ENCODE measurements at places on chromosomes 7 and 10.

DNA sequence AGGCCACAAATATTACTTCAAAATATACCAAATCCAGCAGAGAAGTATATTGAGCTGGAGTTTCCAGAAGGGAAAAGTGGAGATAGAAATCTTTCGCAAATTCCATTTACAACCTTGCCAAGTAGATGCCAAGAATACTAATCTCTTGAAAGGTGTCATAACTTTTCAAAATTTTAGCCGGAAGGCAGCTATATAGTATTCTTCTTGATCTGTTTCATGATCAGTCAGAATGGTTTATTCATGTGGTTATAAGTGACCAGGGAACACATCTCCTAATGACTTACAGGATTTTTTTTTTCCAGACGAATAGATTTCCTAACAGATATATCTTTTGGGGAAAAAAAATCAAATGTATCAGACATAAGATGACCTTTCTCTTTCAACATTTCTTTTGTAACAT, 270.7 kb downstream of the TSPAN12 start:
- no peak for DNase-seq

GRCh38 chr7:101402081-101402779, 39.6 kb downstream of the COL26A1 start:
- no peak for DNase-seq

GRCh38 chr10:34186745-34187144, 628.4 kb downstream of the PARD3 start:
- DNase-seq: no peak

- no peak for DNase-seq
Measured at GRCh38 chr10:91286572-91286971, 66.1 kb downstream of the PCGF5 start.

DNA sequence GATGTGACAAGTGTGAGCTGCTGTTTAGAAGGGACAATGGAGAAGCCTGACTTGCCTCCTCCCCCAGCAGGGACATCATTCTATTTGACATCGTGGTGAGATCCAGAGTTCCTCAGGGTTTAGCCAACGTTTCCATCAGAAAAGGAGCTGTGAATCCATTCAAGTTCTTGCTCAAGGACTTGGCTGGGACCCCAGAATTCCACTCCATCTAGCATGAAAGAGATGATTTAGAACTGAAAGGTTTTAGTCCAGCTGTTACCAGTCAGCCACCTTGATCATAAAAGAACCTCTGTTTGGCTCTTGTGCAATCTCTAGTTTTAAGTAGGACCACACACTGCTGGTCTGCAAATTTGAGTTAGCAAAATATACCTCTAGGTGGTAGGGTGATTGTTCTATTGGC, 337.6 kb downstream of the FRMD4A start:
- DNase-seq: no peak

GRCh38 chr7:101094791-101095375, 9.6 kb downstream of the TRIM56 start:
- DNase-seq: peak; percentile 62

DNA sequence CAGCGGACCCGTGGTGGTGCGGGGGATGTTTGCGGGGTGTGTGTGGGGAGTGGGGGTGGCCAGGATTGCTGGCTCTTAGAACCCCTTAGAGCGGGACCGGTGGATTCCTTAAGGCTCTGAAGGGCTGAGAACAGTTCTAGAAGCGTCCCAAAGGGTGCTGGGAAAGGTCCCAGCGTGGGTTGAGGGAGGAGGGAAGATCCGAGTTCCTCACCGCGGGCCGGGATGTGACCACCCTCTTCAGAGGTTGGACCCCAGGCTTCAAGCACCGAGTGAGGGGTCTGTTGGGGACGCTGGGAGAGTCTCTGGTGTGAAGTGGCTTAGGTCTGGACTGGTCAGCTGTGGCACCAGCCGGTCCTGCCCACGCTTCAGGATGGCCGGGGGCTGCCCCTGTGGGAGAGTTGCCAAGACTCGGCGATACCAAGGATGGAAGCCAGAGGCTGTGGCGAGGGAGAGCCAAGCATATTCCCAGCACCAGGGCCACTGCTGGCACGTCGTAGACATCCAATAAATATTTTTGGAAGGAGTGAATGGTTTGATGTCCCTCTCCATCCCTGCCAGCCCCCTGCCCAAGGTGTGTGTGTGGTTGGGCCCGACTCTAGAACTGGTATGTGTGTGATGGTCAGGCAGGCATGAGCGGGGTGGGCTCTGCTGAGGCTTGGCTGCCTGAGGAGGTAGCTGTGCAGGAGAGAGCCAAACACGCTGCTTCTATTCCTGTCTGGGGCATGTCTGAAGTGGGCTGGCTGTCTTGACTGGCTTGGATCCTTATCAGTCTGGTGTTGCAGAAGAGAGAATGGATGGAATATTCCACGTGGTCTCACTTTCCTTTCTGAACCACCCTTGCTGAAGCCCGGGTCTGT, 19.2 kb downstream of the ZNF775 start:
- no peak for DNase-seq

DNA sequence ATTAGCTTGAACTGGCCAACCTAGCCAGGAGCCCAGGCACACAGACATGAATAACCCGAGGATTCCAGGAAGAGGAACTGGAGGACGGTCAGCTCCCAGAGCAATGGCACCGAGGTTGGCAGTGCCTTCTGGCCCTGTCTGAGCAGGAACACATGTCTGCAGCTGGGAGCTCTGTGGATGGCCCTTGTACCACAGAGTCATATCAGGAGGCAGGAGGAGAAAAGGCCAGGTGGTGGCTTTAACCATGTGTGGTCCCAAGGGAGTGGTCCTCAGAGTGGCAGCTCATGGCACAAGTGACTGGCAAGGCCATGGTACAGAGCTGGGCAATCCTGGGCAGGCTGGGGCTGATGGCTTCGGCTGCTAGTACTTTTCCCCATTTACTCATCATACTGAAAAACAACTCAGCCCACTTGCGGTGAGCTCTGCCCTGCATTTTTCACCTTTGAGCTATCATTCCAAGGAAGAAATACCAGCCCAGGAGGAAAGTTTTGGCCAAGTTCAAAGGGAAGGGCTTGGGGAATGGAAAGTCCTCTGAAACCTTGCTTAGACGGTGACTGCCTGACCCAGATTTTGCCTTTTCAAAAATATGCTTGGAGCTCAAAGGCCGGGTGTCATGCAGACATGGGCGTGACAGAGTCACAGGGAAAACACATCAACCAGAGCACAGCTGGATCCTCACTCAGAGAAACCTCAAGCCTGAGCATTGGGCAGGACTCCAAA, 25.7 kb upstream of the LOXL4 start:
- DNase-seq: no peak

DNA sequence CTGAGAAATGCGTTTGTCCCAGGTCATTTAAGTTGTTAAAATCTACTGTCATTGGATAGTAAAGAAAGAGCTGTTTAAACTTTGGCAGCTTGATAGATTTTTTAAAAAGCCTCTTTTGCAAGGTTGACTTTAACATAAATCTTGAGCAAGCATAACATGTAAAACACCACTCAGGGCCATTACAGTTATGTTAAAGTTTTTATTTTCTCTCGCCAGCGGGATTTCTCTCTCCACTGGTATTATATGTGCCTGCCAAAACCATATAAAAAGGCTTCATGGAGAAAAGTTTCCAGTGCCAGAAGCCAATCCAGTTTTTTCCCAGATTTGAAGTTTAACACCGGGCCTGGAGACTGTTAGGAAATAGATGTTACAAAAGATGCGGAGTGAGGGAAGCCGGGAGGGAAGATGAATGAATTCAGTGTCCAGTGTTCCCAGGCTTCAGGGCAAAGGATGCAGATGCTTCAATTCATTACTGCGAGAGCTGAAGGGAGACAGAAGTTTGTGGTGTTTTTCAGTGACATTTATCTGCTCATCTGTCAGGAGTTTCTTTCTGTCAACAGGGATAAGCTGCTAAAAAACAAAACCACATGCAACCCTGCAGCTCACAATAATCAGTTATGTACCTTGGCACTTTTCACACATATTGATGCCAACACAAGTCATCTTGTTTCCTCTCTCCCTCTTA, 155.5 kb downstream of the SPAG6 start:
- DNase-seq: no peak
